Mesenteric fat pad (tissue), 1 donor: ENCODE measurements at places on chromosomes 5 and 9. TPM values are rescaled to one million over a fixed set of nuclear protein-coding genes. Genes with fewer than 3 reads are reported as not detected.

The MAML1 gene
- total RNA-seq = 20.4 TPM

The CDKN2B-AS1 gene
- total RNA-seq = 0.64 TPM

GRCh38 chr5:68243681-68244080 lies 28.1 kb downstream of the PIK3R1 start:
- DNase-seq = no peak

DNA sequence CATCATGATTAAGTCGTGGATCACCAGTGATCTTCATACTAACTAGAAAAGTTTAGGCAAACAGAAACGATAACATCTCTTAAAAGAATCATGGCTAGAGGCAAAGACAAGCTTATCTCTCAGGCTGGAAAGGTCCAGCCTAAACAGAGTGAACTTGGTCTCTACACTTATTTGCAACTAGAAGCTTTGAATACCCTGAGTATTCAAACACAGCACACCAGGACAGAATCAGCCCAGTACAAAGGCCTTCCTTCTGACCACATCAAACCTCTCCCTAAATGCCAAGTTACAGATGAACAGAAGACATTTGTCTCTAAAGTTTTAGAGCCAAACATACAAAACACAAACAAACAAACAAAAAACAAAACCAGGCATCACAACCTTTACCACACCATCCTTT lies 57.2 kb downstream of the ELAVL2 start:
- DNase-seq = no peak
